ENCODE measurements at places on chromosomes 7 and 10. TPM values are rescaled to one million over a fixed set of nuclear protein-coding genes. Genes with fewer than 3 reads are reported as not detected.

The TCF7L2 gene
- 80.8 TPM for polyA plus RNA-seq

The MMP21 gene
- polyA plus RNA-seq, result 0.10 TPM

The OR2A12 gene
- polyA plus RNA-seq, result not detected

The ITPRID1 gene
- 0.05 TPM for polyA plus RNA-seq

The LRRD1 gene
- polyA plus RNA-seq, result not detected

The DENND2A gene
- polyA plus RNA-seq, result 1.7 TPM

The EPDR1 gene
- polyA plus RNA-seq, result 4.4 TPM

DNA sequence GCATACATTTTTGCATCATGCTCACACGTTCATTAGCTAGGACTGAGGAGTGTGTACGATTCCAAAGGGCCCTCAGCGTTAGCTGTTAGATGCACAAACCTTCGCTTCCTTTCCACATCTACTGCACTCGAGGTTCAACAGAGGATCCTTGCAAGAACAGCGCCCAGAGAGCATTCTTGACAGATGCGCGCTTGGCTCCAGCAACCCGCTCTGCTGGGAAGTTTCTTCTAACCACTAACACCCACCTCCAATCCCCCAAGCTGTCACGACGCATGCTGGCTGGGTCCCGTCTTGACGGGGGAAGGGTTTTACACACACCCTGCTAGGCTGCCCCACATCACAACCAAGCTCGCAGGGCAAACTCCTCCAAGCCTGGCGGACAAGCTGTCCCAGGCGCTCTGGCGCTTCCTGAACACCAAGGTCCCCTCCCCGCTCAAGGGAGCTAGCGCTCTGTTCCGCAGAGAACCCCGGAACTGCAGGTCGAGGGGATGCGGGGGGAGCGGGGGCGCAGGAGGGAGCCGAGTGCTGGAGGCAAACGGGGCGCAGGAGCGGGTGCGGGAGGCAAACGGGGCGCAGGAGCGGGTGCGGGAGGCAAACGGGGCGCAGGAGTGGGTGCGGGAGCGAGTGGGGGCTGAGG, 653 bp upstream of the ADRB1 start:
- peak; percentile 76 for DNase-seq

DNA sequence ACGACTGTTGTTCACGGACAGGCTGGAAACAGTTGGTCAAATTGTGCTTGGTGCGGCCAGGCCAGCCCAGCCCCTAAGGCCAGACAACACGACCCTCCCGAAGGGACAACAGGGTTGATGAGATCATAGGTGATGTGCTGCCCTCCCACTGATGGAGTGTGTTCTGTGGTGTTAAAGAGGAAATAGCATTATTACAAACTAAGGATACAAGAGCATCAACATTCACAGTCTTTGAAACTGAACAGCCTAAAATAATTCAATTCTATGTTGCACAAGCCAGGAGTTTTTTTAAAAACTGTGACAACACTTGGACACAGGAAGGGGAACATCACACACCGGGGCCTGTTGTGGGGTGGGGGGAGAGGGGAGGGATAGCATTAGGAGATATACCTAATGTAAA, 87.6 kb downstream of the FAM53B start:
- DNase-seq, result no peak

DNA sequence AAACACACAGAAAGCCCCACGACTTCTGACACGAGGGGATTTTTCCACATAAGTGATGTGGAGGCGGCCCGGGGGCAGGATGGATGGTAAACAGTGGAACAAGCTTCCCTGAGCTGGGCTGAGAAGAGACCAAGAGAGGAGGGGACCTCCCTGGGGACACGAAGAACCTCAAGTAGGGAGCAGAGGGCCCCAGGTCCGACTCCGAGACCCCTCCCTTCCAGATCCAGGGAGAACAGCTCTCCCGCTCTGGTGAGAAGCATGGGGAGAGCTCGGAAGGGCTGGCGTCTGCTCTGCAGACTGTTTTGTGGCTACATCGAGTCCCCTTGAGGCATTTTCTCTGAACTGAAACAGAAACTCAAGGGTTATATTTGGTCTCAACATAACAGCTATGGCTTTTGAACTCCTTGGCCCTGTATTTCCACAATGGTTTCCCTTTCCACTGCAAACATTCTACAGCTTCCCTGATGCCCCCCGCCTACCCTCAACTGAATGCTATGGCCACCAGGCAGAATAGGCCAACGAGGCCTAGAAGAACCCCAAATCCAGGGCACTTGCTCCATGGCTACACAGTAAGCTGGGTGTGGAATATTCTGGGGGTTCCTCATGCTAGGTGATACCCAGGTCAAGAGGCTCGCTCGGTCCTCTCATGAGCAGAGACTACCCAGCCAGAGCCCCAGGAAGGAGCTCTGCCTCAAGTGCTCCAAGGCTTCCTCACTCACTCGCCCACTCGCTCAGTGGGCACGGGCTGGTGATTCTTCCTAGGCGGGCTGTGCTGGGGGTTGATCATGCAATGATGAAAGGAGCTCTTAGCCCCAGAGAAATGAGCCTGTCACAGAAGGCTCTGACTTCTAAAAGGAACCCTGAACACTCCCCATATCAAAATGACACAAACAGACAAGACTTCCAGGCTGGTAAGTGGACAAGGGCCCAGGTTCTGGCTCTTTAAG, 47.5 kb downstream of the FAM53B start:
- DNase-seq, result no peak

DNA sequence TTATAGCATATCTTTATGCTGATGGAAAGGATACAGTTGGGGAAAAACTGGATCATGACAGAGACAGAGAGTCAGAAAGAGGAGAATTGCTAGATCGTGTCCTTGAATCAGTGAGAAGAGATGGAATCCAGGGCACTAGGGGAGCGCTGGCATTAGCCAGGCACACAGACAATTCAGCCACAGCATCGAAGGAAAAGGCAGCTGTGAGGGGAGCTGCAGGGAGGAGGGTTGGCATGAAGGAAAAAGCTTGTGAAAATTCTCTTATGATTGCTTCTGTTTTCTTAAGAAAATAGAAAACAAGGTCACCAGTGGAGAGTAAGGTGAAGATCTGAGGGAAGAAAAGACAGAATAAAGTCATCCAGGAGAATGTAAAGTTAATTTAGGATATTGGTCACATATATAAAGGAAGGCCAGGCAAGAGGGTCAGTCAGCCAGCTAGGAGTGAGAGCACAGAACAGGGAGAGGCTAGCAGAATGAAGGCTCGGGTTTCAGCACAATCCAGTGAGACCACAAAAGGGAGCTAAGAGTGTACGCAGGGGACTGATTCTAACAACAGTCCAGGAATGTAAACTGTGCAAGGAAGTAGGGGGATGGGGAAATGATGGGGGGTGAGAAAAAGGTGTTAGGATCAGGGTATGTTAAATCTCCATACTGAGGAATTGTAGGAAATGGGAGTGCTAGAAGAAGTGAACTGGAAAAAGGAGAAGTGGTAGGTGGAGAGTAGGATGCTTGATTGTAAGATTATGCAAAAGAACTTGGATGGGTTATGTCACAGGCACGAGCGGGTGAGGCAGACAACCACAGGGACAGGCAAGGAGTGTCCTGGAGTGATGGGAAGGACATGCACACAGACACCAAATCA, 112.0 kb downstream of the RNF32 start:
- DNase-seq, result peak; percentile 26

DNA sequence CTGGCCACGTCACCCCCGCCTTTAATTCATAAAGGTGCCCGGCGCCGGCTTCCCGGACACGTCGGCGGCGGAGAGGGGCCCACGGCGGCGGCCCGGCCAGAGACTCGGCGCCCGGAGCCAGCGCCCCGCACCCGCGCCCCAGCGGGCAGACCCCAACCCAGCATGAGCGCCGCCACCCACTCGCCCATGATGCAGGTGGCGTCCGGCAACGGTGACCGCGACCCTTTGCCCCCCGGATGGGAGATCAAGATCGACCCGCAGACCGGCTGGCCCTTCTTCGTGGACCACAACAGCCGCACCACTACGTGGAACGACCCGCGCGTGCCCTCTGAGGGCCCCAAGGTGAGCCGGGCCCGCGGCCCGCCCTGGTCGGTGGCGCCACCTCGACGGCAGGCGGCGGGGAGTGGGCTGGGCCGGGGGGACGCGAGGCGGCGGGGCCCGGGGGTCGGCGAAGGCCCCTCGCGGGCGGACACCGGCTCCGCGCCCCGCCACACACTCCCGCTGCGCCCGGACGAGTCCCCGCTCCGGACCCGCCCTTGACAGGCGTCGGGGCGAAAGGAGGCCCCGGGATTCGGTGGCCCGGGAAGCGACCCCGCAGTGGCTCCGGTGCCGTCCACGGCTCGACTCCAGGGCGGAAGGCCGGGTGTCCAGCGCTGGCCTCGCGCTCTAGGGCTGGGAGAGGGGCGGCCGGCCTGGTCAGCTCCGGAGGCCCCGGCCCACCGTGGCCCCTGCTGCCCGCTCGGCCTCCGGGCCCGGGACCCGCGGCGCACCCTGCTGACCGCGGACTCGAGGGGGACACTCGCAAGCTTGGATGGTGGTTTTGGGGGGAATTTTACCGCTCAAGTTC, 557 bp downstream of the BAG3 start:
- peak; percentile 38 for DNase-seq

- no peak for DNase-seq
These were observed 150.3 kb upstream of the PHYHIPL start for GRCh38 chr10:59025981-59026765.

- DNase-seq, result peak; percentile 30
These were observed 1631.5 kb upstream of the LRRTM3 start for GRCh38 chr10:65294329-65294728.

DNA sequence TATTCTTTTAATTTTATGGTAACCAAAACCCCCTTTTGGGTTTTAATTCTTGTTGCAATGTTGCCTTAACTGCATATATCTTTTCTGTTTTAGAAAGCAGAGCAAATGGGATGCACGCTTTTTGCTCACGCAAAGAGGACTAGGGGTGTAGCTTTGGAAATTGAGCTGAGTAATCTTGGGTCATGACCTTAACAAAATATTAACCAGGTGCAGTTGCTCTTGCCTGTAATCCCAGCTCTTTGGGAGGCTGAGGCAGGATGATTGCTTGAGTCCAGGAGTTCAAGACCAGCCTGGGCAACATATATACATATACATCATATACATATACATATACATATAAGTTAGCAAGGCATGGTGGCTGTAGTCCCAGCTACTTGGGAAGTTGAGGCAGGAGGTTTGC, 172.9 kb upstream of the BMPER start:
- DNase-seq, result no peak

DNA sequence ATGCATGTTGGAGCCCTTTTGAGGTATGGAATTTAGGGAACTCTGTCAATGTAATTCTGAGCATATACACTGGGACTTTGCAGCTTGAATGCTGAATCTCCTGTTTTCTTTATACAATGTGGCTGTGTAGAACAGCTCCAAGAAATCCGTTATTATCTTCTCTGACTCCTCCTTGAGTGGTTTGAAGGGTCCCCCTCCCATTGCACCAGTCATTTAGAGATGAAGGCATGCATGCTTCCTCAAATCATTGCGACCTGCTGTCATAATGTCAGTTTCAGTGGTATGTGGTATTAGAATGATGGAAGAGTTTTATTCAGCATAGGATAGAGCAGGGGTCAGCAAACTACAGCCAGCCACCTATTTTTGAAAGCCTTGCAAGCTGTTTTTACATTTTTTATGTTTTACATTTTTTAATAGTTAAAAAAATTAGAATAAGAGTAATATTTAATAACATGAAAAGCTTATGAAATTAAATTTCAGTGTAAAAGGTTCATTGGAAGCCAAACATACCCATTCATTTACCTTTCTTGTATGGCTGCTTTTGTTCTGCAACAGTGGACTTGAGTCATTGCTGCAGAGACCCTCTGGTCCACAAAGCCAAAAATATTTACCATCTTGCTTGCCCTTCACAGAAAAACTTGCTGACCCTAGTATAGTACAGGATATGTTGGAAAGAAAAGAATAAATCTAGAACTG, 8.1 kb downstream of the STK17A start:
- DNase-seq, result no peak

DNA sequence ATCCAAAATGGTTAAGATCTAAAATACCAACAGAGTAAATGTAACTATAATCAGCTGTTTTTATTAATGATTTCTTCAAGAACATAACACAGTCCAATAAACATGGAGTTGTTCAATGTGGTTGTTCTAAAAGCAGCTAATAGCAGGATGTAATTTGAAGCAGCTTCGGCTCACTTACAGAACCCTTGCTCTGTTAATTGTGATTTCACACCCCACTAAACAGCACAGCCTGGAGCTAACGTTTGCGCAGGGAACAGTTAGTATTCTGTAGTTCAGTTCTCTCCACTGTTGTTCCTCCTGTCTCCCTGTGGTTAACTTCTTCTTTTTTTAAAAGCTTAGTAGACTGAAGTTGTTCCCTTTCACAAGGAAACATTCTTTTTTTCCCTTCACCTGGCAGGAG, 104.0 kb downstream of the GRM3 start:
- peak; percentile 4 for DNase-seq

DNA sequence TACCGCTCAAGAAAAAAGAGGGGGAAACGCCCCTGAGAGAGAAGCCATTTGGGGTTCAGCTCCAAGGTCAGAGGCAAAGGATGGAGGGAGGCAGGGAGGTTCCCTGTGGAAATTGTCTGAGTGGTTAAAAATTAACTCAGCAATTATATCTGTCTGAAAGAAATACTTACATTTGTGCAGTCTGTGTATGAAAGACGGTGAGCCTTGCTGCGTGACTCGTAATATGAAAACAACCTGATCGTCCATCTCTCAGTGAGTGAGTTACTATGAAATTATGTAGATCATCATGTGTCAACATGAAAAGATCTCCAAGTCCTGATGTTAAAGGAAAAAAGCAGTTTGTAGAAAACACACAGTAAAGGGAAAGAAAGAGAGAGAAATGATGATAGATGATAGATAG, 67.2 kb upstream of the FAM204A start:
- no peak for DNase-seq

All from GM23338 (cell line).